ENCODE measurements at places on chromosomes 5 and 9.

GRCh38 chr9:71897577-71897976, 13.4 kb downstream of the ABHD17B start:
- DNase-seq = no peak

GRCh38 chr5:86232246-86232645, 385.5 kb upstream of the COX7C start:
- DNase-seq = no peak

DNA sequence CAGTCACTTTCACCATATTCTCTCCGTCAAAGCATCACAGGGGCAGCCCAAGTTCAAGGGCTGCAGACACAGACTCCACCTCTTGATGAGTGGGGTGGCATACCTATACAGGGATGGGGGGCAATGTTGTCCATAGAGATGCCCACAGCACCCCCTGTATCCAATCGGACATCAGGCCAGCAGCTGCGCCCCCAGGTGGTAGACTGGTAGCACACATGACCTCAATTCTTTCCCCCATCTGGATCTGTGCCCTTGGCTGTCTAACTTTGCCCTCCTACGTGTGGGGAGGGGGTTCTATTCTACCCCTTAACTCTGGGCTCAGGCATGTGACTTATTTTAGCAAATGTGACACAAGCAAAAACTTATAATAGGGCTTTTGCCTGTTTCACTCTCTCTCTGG, 84.0 kb upstream of the SLC25A48 start:
- DNase-seq = no peak

GRCh38 chr9:107292821-107293542, 9.9 kb downstream of the RAD23B start:
- no peak for DNase-seq

- DNase-seq = no peak
These were observed 139.8 kb downstream of the ESM1 start for GRCh38 chr5:54845567-54845941.

DNA sequence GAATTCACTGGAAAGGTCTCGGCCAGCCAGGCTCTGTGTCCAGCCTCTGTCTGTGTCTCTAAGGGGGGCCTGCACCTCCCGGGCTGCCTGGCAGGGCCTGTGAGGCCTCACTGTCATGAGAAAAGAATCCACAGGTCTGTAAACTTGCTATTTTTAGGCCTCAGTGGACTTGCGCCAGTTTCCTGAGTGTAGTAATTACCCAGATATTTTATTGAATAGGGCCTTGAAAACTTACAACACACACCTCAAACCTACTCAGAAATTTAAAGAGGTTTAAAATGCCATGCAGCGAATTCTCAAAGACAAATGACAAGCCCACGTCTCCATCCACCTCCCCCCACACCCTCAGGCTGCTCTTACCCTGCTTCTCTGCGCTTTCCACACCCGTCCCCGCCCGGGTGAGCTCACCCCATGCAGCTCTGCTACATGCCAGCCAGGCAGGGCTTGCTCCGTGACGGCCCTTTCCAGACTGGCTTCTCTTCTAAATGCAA, 8.8 kb upstream of the TENT4A start:
- peak; percentile 79 for DNase-seq

GRCh38 chr5:139050432-139050831, 147.7 kb downstream of the SIL1 start:
- no peak for DNase-seq

DNA sequence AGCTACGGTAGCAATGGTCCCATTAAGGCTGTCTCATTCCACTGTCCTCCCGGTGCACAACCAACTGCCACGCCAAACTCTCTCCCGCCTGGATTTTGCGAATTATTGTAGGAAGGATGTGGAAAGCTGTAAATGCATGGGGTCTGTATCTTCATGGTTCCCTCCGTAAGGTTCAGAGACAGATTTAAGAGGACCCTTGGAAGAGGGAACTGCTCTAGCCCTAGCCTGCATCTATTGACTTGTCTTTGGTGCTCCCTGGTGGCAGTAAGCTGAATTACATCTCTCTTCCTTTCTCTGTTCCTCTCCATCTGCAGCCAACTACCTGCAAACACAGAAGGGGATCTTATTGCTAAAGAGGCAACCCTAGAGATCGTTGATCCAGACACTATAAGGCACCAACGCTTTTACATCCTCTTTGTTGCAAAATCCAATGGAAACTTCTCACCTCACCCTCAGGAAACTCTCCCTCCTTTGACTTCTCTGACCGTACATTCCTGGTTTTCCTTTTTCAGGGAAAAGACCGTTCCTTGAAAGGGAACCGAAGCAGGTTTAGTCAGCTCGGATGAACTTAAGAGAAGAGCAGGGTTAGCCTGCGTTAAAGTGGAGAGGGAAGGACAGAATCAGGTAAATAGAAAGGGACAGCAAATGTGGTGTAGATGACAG, 11.9 kb downstream of the CAPSL start:
- DNase-seq = no peak

- no peak for DNase-seq
These were observed 125.2 kb downstream of the GPBP1 start for GRCh38 chr5:57298985-57299491.
